ENCODE measurements at places on chromosomes 5 and 9.

- H3K27ac ChIP-seq: no peak overlapping the region
- H3K4me1 ChIP-seq: no peaks in the 10 kb centered on the region
- H3K27me3 ChIP-seq: no peaks in the 10 kb centered on the region
Observed at GRCh38 chr5:42876375-42876844, 64.7 kb upstream of the SELENOP start.

DNA sequence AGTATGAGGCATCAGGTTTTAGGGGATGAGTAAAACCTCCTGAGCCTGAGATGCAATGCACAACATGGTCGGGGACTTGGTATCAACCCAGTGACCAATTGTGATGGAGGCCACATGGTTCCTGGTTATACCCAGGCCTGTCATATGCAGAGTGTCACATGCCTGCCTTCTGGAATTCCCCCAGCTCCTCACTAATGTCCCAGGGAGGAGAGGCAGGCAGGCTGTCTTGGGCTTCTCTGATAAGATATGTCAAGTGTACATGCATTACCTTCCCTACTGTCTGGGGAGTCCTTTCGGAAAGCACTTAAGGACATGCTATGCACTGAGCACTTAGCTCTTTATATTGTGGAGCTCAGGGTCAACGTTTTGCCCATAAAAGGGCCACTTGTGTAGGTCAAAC is 14.2 kb upstream of the PALM2AKAP2 start:
- H3K27me3 ChIP-seq: no peaks in the 10 kb centered on the region
- no peak overlapping the region for H3K4me3 ChIP-seq

DNA sequence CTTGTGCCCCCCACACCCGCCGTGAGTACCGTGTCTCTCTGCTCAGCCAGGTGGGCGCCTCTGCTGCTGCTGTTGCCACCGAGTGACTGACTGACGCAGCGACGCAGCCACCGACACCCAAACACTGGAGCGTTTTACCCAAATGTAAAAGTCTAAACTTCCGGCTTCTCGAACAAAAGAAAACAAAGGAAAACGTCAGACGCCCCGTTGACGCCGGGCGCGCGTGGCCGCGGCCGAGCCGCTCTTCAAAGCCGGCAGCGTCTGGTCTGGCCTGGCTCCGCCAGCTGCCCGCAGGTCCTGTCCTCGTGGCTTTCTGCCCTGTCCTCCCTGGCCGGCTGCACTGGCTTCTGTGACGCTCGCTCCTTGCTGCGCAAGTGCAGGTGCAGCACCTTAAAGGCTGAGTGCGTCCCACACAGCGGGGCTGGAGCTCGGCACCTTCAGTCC is 41.4 kb upstream of the CLPTM1L start:
- peak overlapping the region; percentile 82 for H3K4me3 ChIP-seq
- H3K27me3 ChIP-seq: peaks cover 36% of the 10 kb centered on the region
- peak overlapping the region; percentile 99 for H3K27ac ChIP-seq

DNA sequence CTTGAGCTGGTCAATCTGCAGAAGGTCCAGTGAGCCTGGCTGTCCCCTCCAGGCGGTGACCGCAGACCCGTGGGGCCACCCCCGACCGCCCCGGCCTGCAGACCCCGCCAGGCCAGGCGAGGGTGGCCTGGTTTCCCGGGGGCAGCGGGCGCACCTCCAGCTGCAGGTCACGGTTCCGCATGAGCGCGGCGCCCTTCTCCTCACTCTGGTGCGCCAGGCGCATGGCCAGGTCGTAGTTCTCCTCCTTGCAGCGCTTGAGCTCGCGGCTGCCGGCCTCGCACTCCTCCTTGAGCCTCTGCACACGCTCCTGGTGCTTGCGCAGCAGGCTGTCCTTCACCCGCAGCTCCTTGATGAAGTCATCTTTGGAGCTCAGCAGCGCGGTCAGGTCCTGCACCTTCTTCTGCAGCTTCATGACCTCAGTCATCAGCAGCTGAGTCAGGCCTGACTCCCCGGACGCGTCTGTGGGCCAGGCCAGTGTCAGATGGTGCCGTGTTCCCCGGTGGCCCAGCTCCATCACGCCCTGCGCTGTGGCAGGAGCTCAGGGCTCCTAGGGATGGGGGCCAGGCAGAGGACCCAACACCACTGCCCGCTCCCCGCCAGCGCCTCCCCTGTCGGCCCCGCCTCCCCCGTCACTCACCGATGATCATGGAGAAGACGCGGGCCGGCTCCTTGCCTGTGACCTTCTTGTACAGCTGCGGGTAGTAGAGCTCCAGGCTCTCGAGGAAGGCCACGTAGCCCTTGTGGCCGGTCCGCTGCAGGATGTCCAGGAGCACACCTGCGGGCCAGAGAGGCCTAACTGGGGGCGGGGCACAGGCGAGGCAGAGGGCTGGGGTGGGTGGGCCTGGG is 2.6 kb downstream of the CARD9 start:
- no peaks in the 10 kb centered on the region for H3K36me3 ChIP-seq
- no peaks in the 10 kb centered on the region for H3K4me1 ChIP-seq
- H3K27ac ChIP-seq: no peak overlapping the region

DNA sequence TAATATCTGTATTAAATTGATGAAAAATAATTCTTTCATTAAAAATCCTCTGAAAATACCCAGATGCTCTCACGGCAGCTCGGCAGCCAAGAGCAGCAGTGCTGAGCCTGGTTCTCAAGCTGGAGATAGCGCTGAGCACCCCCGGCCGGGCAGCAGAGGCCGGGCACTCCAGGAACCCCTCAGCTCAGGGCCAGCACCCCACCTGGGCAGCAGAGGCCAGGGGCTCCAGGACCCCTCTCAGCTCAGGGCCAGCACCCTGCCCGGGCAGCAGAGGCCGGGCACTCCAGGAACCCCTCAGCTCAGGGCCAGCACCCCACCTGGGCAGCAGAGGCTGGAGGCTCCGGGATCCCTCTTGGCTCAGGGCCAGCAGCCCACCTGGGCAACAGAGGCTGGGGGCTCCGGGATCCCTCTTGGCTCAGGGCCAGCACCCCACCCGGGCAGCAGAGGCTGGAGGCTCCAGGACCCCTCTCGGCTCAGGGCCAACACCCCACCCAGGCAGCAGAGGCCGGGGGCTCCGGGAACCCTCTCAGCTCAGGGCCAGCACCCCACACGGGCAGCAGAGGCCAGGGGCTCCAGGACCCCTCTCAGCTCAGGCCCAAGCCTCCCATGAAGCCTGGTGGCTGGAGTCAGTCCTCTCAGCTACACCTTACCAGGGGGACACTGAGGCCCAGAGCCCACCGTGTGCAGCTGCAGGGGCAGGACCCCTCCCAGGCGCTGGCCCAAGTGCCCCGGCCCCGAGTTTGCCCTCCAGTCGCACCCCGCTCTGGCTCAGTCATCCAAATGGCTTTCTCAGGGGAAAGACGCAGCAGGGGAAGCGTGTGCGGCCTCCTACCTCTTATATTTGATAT is 21.7 kb downstream of the CLPTM1L start:
- H3K27ac ChIP-seq: peak overlapping the region; percentile 5
- DNase-seq: no peak
- peaks cover 44% of the 10 kb centered on the region for H3K4me1 ChIP-seq
- no peak overlapping the region for H3K4me3 ChIP-seq
- peaks cover 86% of the 10 kb centered on the region for H3K36me3 ChIP-seq
- no peaks in the 10 kb centered on the region for H3K27me3 ChIP-seq

DNA sequence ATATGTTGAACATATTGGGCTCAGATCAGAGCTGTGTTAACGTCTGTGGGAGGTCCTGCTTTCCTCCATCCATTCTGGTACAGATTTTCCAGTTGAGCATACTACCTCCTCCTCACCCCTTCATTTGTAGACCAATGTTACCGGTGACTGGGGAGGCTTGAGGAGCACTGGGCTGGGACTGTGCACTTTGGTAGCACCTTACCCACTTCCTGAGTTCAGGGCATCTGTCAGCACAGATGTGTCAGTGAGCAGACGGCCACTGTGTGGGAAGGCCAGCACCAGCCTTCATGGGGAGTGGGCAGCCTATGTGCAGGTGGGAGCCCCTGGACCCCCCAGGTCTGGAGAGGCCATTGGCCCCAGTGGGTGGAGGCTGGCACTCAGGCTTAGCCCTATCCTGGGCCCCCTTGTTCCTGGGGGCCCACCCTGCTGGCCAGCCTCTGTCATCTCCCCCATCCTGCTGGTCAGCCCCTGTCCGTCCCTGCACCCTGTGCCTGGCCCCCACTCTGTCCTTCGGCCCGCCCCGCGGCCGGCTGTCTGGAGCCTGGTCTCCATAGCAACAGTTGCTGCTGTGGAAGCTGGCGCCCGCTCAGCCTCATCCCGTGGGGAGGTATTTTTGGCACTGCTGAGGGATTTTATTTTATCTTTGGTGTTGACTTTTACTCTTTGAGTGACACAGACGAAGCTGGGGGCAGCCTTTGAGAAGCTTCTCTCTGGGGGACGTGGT is 21.3 kb downstream of the WNK2 start:
- H3K4me3 ChIP-seq: no peak overlapping the region
- no peak overlapping the region for H3K27ac ChIP-seq
- H3K27me3 ChIP-seq: peaks cover 3% of the 10 kb centered on the region
- peak; percentile 20 for DNase-seq
- H3K4me1 ChIP-seq: peaks cover 26% of the 10 kb centered on the region

DNA sequence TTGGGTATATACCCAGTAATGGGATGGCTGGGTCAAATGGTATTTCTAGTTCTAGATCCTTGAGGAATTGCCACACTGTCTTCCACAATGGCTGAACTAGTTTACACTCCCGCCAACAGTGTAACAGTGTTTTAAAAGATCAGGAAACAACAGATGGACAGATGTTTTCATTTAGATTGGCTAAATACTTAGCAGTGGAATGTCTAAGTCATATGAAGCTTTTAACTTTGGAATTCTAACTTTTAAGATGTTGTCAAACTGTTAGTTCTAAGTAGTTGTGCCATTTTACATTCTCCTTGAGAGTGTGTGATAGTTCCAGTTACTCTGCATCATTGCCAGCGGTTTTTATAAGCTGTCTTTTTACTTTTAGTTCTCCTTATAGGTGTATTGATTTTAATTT is 688.8 kb downstream of the SEMA5A start:
- no peaks in the 10 kb centered on the region for H3K4me1 ChIP-seq
- no peaks in the 10 kb centered on the region for H3K36me3 ChIP-seq
- no peaks in the 10 kb centered on the region for H3K27me3 ChIP-seq

DNA sequence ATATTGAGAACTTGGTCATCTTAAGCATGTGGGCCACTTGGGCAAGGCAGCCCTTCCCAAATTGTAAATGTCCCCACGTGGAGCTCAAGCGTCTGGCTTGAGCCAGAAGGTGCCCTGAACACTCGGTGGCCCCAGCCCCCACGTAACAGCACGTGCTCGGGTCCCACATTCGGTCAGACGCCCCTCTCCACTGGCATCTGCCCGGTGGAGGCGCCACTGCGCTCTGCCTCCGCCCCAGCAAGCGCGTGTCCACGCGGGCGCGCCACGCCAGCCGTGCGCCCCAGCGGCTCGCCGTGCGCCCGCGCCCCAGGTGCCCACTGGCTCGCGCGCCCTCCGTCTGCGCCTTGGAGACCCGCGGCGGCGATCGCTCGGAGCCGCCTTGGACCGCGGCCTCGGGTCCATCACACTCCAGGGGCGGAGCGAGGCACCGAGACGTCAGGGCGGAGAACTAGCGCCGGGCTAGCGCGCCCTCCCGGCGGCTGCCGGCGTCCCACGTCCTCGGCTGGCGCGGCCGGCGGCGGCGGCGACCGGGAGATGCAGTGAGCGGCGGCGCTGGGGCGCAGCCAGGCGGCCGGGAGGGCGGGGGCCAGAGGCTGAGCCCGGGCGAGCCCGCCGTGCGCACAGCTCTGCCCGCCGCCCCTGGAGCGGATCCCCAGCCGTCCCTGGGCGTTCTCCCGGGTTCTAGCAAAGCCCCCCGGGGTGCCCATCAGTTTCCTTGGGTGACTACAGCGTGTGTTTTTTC is at the start of gene PALM2AKAP2:
Gene PALM2AKAP2 (plus strand): TSS at position 488 of the 742 bp plus-strand sequence. CDS start 291 bp downstream, outside the sequence.
- no peak for DNase-seq

GRCh38 chr9:660227-660626 is 181.3 kb upstream of the DMRT1 start:
- no peak overlapping the region for H3K27ac ChIP-seq
- no peak overlapping the region for H3K4me3 ChIP-seq
- no peak for DNase-seq
- H3K36me3 ChIP-seq: no peaks in the 10 kb centered on the region
- H3K4me1 ChIP-seq: peaks cover 6% of the 10 kb centered on the region
- H3K27me3 ChIP-seq: no peaks in the 10 kb centered on the region

DNA sequence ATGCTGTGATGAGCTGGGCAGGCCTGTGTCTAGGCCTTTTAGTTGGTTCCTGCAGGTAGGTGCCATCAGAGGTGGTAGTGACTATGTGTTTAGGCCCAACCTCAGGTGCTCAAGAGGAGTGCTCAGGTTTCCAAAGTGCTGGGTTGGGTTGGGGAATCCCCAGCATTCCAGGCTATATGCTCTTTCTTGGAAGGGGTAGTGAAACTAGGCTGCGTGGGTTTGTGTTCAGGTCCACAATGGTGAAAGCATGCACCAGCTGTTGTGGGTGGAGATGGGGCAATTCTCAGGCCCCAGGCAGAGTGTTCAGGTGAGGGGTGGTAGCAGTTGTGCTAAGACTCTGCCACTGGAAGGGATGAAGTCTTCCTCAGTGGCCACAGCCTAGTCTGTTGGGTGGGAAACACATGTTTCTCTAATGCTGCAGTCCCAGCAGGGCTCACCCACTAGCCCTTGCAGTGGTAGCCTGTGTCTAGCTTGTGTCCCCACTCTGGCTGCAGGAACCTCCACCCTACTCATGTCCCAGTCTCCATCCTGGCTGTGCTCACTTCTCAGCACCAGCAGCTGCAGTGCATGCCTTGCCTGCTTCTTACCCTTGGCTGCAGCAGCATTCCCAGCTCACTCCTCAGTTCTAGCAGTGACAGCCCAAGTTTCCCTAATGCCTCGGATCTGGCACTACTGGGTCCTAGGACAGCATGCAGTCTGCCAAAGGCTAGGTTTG is 78.9 kb downstream of the FAM170A start:
- DNase-seq: no peak
- H3K27ac ChIP-seq: no peak overlapping the region
- no peaks in the 10 kb centered on the region for H3K4me1 ChIP-seq
- no peak overlapping the region for H3K4me3 ChIP-seq

- peaks cover 89% of the 10 kb centered on the region for H3K27me3 ChIP-seq
- no peak overlapping the region for H3K4me3 ChIP-seq
- DNase-seq: no peak
- H3K27ac ChIP-seq: no peak overlapping the region
- no peaks in the 10 kb centered on the region for H3K36me3 ChIP-seq
- no peaks in the 10 kb centered on the region for H3K4me1 ChIP-seq
Observed at GRCh38 chr9:132167192-132167591, 5.3 kb downstream of the NTNG2 start.

- peaks cover 3% of the 10 kb centered on the region for H3K27me3 ChIP-seq
- H3K4me1 ChIP-seq: no peaks in the 10 kb centered on the region
- peak overlapping the region; percentile 10 for H3K27ac ChIP-seq
- no peak for DNase-seq
- H3K36me3 ChIP-seq: no peaks in the 10 kb centered on the region
- no peak overlapping the region for H3K4me3 ChIP-seq
Observed at GRCh38 chr5:177389241-177390169, 5.3 kb downstream of the SLC34A1 start.

GRCh38 chr9:121353241-121354061 is 16.6 kb downstream of the STOM start:
- DNase-seq: no peak
- no peak overlapping the region for H3K4me3 ChIP-seq
- no peaks in the 10 kb centered on the region for H3K36me3 ChIP-seq
- no peak overlapping the region for H3K27ac ChIP-seq
- no peaks in the 10 kb centered on the region for H3K27me3 ChIP-seq
- H3K4me1 ChIP-seq: no peaks in the 10 kb centered on the region
